AG10803 (cell line): ENCODE measurements at places on chromosomes 5 and 9.

DNA sequence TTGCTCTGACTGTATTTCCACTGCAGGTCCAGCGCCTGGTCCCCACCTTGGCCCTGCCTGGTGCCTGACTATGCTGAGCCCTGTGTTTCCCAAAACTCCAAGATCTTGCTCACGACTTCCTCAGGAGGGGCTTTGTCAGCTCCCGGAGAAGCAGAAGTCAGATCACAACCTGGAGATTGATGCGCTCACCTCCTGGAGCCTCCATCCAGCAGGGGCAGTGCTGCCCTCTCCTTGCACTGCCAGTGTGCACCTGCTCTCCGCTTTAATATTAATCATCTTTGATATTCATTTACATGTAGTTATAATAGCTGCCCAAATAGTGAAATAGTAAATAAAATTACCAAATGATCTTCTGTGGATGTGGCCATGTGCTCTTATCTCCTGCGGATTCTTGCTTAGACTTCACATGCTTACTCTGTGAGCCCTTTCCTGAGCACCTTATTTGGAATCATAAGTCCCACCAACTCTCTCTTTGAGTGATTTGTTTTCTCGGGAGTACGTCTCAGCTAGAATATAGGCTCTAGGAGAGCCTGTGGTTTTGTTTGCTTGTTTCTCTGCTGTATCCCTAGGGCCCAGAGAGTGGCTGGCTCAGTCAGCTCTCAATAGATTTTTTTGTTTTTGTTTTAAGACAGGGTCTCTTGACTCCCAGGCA is 17.4 kb downstream of the MAML1 start:
- DNase-seq, result no peak

GRCh38 chr9:96413302-96414221 is 4.6 kb downstream of the ZNF367 start:
- DNase-seq, result no peak

DNA sequence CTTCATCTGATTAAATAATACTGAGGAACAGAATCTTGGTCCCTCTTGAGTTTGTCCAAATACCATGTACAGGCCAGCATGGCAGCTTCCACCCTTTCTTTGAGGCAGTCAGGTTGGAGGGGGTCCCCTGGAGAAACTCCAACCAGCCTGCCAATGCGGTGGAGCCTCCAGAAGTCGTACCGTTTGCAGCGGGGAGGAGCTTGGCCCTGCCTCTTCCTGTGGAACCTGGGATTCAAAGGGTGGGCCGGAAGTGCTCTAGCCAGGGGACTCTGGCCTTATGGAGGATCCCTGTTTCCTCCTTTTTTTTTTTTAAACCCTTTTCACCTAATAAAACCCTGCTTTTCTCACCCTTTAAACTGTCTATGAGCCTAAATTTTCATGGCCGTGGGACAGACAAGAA is 216.3 kb upstream of the ZNF608 start:
- DNase-seq, result no peak

DNA sequence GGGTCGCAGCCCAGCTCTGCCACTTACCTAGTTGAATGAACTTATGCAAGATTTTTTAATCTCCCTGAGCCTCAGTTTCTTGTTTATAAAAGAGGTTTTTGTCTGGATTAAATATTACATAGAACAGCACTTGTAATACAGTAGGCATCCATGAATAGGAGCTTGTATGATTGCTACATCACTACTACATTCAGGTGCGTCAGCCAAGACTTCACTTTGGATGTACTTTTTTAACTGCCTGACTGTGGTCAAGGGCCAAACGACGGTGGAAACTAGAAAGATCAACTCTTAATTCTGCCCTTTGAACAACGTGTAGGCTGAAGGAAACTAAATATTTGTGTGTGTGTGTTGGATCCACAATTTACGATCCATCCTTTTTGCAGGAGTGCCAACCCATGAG is 172.8 kb downstream of the RFK start:
- DNase-seq, result no peak

DNA sequence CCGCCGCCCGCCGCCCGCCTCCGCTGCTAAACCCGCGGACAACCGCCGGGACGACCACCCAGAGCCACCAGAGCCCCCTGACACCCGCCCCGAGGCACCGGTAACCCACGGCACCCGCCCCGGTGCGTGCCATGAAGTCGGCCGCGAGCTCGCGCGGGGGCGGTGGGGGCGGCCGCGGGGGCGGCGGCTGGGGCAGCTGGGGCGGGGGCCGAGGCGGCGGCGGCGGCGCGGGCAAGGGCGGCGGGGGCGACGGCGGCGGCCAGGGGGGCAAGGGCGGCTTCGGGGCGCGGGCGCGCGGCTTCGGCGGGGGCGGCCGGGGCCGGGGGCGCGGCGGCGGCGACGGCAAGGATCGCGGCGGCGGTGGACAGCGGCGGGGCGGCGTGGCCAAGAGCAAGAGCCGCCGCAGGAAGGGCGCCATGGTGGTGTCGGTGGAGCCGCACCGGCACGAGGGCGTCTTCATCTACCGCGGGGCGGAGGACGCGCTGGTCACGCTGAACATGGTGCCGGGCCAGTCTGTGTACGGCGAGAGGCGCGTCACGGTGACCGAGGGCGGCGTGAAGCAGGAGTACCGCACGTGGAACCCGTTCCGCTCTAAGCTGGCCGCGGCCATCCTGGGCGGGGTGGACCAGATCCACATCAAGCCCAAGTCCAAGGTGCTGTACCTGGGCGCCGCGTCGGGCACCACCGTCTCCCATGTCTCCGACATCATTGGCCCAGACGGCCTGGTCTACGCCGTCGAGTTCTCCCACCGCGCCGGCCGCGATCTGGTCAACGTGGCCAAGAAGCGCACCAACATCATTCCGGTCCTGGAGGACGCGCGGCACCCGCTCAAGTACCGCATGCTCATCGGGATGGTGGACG is 499 bp downstream of the FBLL1 start:
- no peak for DNase-seq

- DNase-seq, result peak; percentile 5
Measured at GRCh38 chr5:115180165-115180709, 10.5 kb upstream of the TRIM36 start.
